NCI-H446 (cell line): ENCODE measurements at places on chromosomes 12 and 14.

DNA sequence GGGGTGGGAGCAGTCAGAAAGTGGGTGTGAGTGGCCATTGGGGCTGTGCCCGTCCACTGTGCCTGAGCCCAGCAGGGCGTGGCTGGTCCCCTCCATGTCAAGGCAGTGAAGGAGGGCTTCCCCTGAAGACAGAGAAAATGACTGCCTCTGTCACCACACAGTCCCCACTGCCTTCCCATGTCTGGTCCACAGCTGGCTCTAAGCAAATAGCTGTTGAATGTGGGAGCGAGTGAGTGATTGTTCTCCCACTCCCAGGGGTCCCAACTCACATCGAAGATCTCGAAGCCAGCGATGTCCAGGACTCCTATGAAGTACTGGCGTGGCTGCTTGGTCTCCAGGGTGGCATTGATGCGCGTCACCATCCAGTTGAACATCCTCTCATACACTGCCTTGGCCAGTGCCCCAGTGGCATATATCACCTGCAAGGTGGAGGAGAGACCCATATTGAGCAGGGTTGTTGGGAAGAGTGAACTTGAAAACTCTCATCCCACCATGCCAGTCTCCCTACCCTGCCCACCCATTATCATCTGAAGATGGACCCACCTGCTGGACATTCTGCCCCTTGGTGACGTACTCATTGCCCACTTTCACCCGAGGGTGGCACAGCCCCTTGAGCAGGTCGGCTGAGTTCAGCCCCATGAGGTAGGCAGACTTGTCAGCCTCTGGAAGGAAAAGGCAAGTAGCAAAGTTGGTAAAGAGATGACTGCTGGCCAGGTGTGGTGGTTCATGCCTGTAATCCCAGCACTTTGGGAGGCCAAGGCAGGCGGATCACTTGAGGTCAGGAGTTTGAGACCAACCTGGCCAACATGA lies 6.6 kb downstream of the MYH7 start:
- DNase-seq = no peak

GRCh38 chr12:129831294-129831693 lies 72.5 kb downstream of the TMEM132D start:
- no peak for DNase-seq

- DNase-seq = no peak
Measured at GRCh38 chr14:60183741-60184140, 18.5 kb upstream of the DHRS7 start.

- DNase-seq = no peak
Measured at GRCh38 chr14:76236172-76237130, 84.7 kb downstream of the GPATCH2L start.

GRCh38 chr14:93986955-93987354 lies 10.1 kb upstream of the CCDC197 start:
- no peak for DNase-seq

GRCh38 chr12:121875582-121875981 lies 13.0 kb upstream of the PSMD9 start:
- DNase-seq = no peak

DNA sequence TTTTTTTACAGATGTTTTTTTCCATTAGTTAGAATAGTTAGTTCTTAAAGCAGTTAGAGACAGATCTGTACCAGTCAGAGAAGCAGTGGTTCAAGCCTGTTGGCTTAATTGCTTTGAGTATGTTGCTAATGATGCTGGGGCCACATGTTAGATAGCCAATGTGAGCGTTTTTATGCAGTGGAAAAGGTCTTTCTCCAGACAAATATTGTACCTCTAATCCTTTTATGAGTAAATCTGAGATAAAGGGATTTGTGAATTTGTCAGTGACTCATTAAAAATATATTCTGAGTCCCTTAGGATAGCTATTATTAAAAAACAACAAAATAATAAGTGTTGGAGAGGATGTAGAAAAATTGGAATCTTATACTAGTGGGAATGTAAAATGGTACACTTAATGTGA lies 154.2 kb downstream of the MSRB3 start:
- no peak for DNase-seq

DNA sequence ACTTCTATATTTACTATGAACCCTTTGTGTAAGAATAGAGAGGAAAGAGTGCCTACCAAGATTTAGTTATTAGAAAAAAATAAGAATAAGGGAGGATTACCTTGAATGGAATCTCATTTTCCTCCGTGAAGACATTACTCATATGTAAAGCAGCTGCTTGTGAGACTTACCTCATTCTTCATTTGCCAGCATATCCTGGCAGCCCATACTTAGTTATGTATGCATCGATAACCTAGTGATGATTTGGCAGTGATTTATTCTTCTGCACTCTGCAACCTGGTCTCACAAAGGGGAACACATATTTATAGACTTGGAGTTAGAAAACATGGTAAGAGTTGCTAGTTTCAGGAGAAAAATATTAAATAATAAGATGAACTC lies 56.8 kb downstream of the LRFN5 start:
- peak; percentile 89 for DNase-seq

GRCh38 chr12:104443008-104443407 lies 13.7 kb upstream of the CHST11 start:
- no peak for DNase-seq

- no peak for DNase-seq
Measured at GRCh38 chr14:80602946-80603345, 338.6 kb downstream of the CEP128 start.

- DNase-seq = no peak
Measured at GRCh38 chr12:96501133-96501761, 11.9 kb downstream of the CFAP54 start.

GRCh38 chr12:15220915-15221885 lies at the start of gene RERG:
RERG (minus strand) TSS chr12:15221417; CDS start chr12:15217489, 3,928 bp downstream.
- DNase-seq = peak; percentile 59

- no peak for DNase-seq
Measured at GRCh38 chr12:96195845-96196451, 1.8 kb downstream of the ELK3 start.

GRCh38 chr12:117045160-117046010 lies 53.8 kb downstream of the TESC start:
- DNase-seq = no peak

DNA sequence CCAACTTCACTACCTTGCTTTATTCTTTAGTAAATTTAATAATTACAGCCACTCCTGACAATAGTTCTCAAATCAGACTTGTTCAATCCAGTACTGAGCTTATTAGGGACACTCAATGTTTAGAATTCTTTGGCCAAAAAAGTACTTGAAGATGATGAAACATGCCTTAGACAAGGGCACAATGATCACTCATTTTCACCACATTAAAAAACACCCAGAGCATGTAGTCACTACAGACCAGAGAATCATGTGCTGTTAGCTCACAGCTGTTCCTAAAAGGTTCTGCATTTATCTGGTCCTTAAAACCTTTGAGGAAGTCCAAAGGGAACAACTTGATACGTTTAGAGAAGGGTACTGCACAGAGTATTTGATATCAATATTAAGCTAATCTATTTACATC lies 98.7 kb downstream of the INSM2 start:
- DNase-seq = no peak

DNA sequence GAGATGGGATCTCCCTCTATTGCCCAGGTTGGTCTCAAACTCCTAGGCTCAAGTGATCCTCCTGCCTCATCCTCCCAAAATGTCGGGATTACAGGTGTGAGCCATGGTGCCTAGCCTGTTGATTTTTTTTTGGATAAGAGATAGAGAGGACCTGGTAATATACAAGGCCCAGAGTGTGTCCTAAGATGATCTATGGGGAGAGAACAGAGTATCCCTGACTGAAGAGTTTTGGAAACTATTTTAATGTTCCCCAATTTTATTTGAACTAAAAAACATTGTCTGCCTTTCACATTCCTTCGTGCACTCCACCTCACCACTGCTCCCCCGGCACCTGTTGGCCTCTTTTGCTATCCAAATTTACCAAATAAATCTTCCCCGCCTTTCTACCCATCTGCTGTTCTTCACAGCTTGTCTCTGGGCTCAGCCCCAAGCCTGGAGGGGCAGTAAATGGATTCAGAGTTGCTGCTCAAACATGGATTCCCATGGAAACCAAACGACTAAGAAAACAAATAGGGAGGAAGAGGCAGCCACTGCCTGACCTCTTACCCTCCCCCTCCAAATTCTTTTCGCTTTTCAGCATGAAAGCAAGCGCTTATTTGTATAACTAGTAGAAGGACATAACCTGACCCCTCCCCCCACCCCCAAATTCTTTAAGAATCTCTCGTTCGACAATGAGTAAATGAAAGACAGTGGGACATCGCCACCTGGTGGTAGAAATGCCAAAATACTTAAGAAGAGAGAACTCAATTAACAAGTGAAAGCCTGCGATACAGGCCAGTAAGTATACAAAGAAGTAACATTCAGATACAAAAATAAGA lies 22.6 kb downstream of the OR10G3 start:
- DNase-seq = peak; percentile 93

- no peak for DNase-seq
Measured at GRCh38 chr12:99020871-99021270, 375.8 kb downstream of the APAF1 start.

GRCh38 chr12:49368240-49368600 lies 958 bp downstream of the SPATS2 start:
- DNase-seq = no peak

- no peak for DNase-seq
Measured at GRCh38 chr14:61488417-61489401, 167.3 kb downstream of the PRKCH start.

DNA sequence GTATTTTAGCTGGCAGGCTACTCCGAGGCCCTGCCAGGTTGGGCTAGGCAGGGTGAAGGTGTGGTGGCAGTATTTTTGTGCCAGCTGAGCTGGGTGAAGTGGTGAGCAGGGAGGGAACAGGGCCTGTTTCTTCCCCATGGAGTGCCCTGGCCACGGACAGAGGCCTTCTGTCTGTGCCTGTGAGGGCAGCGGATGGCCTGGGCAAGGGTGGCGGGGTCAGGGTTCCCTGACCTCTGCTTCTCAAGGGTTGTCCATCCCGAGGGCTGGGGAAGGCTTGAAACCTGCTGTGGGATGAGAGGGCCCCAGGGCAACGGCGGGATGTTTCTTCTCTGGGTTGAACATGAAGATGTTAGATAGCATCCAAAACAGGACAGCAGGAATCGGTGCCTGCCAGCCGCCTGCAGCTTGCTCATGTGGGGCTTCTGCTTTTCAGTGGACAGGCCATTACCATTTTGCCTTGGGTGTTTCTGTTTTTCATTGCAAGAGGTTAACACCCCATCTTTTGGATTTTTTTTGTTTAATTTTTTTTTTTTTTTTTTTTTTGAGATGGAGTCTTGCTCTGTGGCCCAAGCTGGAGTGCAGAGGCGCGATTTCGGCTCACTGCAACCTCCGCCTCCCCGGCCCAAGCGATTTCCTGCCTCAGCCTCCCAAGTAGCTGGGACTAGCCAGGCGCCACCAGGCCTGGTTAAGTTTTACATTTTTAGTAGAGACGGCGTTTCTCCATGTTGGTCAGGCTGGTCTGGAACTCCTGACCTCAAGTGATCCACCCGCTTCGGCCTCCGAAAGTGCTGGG lies 3.3 kb downstream of the MTA1 start:
- DNase-seq = no peak

DNA sequence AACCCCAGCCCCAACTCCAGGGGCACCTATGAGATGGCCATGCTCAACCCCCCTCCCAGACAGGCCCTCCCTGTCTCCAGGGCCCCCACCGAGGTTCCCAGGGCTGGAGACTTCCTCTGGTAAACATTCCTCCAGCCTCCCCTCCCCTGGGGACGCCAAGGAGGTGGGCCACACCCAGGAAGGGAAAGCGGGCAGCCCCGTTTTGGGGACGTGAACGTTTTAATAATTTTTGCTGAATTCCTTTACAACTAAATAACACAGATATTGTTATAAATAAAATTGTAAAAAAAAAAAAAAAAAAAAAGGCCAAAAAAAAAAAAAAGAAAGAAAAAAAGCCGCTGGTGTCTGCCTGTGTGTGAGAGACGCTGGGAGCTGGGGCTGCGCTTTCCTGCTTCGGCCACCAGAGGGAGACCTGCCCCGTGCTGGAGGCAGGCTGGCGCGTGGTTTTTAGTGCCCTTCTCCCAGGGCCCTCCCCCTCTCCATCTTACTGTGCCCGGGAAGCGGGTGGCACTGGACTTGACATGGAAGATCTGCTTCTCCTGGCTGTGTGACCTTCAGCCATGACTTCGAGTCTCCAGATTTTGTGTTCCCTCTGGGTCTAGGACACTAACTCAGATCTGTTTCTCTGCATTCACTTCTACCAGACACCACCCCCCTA lies 3.4 kb upstream of the NXPH4 start:
- peak; percentile 90 for DNase-seq

GRCh38 chr12:62808166-62808879 lies 126.6 kb downstream of the PPM1H start:
- no peak for DNase-seq

DNA sequence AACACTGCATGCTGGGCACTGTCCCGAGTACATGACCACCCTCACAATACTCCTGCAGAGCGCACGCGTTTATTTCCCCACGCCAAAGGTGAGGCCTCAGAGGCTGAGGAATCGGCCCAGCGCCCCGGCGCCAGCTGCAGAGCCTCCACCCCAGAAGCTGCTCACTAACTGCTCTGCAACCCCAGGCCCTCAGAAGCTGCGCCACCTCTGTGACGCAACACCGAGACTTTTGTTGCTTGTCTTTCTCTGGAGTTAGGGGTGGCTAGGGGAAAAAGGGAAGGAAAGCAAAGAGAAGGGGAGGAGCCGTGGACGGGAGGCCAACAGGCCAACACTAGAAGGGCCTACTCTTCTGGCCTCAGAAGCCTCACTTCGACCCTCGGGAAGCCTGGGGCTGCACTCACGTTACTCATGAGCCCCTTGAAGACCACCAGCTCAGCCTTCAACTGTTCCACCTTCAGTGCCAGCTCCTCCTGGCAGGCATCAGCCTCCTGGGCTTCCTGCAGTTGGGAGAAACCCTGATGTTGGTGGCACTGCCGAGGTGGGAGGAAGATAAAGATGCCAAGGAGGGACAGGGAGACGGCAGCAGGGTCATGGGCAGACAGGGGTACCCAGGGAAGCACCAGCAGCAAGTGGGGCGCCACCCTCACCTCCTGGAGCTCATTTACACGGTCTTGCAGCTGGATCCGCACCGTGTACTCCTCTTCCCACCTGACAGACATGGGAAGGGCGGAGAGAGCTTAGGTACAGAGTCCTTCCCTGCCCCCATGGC lies 5.4 kb downstream of the IFFO1 start:
- DNase-seq = no peak

GRCh38 chr12:91811481-91812287 lies 334.0 kb downstream of the BTG1 start:
- DNase-seq = peak; percentile 53

GRCh38 chr14:20503898-20504297 lies 1.4 kb upstream of the RNASE10 start:
- DNase-seq = no peak

- no peak for DNase-seq
Measured at GRCh38 chr12:54053751-54054741, at the start of gene HOXC4. HOXC4 (plus strand) TSS chr12:54053835; CDS start chr12:54053923, 88 bp downstream.

DNA sequence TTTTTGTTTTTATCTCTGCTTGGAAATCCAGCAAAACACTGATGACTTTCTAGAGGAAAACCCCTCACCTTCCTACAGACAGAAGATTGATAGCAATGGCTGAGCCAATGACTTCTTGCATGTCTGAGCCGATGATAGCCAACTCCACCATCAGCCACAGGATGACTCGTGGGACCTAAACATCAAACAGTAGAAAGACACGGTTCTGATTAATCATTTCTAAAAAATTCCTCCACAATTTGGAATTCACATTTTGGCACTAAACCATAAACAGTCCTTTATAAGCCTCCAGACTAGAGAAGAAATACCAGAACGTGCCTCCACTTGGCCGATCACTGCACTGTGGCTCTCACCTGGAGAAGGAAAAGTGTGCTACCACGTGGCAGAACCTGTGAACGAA lies 25.9 kb downstream of the SLC11A2 start:
- no peak for DNase-seq

GRCh38 chr14:49774106-49774505 lies 6.2 kb downstream of the KLHDC2 start:
- DNase-seq = no peak
